ENCODE measurements at places on chromosomes 5 and 9. TPM values are rescaled to one million over a fixed set of nuclear protein-coding genes. Genes with fewer than 3 reads are reported as not detected.

The STING1 gene
- total RNA-seq: 22.8 TPM

The TMEM232 gene
- 0.21 TPM for total RNA-seq

The ZNG1F gene
- 5.1 TPM for total RNA-seq

The BNC2 gene
- total RNA-seq: 5.7 TPM

The SPATA6L gene
- total RNA-seq: 0.13 TPM

The ANKRD18A gene
- 9.6 TPM for total RNA-seq

The ADGRD2 gene
- total RNA-seq: not detected

The OR5C1 gene
- total RNA-seq: not detected

All from Panc1 (cell line).